ENCODE measurements at places on chromosomes 12 and 14.

- DNase-seq: no peak
Observed at GRCh38 chr14:74019408-74020137, 424 bp downstream of the BBOF1 start.

GRCh38 chr12:27672051-27672450 is 24.2 kb upstream of the REP15 start:
- DNase-seq: no peak

DNA sequence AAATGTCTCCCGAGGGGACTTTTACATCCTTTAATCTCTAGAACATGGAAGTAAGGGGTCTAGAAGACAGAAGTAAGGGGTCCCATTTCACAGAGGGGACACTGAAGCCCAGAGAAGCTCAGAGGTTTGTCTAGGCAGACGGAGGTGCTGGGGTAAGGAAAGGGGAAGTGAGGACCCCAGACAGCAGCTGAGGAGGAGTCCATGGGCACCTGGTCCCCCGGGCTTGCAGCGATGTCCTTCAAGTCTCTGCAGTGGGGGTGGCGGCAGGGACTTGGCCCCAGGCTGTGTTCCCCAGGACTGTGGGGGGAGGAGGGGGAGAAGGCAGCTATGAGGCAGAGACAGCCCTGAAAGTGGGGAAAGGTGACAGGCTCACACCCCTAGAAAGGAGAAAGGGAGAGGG is 30.7 kb downstream of the DTX1 start:
- no peak for DNase-seq

- DNase-seq: no peak
Observed at GRCh38 chr12:106982229-106982628, 4.7 kb downstream of the MTERF2 start.

DNA sequence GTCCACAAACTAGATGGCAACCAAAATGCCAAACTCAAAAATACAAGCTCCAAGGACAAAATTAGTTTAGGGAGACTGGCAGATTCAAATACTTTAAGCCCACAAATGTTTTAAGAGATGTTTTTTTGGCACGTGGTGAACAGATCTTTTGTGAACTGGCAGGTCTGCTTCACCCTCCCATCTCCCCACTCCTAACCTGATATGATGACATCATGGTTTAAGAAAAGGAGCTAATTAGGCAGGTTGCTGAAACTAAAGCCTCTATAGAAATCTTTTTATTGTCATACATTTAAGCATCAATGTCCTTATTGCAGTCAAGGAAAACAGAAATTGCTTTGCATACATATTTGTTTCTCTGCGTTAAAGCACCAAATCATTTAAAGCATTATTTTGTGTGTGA is 5.8 kb downstream of the LRIG3 start:
- DNase-seq: no peak

- no peak for DNase-seq
Observed at GRCh38 chr12:56721216-56721615, 3.9 kb downstream of the NACA start.

GRCh38 chr12:101564912-101565311 is 29.9 kb upstream of the MYBPC1 start:
- no peak for DNase-seq

DNA sequence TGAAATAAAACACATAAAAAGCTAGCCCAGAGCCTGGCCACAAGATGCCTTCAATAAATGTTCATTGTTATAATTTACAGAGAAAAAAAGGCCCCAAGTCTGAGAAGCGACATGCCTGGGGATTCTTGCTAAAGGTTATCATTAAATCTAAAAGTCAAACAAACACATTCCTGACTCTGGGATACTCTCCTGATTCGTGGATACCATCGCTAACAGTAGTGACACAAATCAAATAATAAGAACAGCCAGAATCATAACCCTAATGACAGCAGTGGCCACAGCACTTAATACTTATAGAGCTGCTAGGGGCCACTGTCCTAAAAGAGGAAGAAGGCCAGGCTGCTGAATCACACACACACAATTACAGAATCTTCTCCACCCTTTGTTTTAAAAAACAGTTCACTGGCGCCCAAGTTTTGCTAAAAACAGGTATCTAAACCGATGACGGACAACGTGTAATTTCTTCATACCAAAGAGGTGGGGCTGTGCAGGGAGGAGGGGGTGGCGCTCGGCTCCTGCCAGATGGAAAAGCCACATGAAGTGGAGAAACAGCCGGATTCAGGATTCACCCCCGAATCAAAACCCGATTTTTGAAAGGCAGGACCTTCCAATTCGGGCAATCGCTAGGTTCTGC is 1.2 kb downstream of the CLIP1 start:
- DNase-seq: no peak

DNA sequence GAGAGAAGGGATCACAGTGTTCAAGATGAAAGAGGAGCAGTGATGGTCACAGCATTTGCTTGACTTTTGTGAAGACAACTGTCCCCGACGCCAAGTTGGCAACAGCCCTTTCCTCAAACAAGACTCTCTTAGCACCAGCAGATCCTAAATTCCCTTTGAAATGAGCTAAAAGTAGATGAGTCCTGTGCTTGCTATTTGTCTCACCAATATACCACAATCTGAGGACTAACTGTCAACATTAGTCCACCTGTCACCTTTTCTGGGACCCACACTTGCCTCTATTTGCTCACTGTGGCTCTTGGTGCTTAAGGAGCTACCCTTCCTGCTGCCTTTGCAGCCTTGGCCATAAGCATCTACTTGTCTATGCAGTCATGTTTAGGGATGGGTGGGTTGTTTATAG is 47.4 kb upstream of the COL2A1 start:
- no peak for DNase-seq

GRCh38 chr12:98180603-98181002 is 334.8 kb upstream of the TMPO start:
- DNase-seq: no peak

DNA sequence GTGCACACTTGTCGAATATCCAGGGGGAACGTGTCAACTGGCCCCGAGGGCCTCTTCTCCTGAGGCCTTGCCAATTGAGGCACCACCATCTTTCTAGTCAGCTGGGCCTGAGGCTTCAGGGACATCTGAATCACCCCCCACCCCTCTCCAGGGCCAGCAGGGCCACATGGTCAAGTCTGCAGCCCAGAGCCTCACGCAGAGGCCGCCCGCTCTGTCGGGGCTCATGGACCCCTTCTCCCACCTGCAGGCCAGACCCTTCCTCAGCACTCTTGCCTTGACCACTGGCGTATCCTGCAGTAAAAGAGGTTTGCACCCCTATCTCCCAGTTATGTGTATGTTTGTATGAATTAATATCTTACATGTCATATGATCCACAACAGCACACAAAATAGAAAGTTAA is 182.3 kb downstream of the CALM1 start:
- no peak for DNase-seq

DNA sequence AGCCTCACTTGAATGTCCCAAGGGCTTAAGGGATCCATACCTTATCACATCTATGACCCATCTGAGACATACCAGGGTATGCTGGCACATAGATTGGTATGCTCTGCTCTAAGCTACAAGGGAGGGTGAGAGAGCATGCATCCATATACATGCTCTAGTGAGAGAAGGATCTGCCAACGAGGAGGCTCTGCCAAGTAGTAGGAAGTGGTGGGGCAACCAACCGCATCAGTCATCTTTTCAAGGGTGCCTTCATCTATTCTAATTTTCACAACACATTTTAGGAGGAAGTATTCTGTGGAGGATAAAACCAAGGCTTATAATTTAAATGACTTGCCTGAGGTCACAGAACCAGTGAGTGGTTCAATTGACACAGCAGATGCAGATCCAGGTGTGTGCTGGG is 6.6 kb upstream of the PPM1A start:
- DNase-seq: no peak

GRCh38 chr12:10227648-10228047 is 15.0 kb downstream of the GABARAPL1 start:
- no peak for DNase-seq

GRCh38 chr12:54475537-54475936 is 2.1 kb upstream of the GTSF1 start:
- no peak for DNase-seq

- DNase-seq: no peak
Observed at GRCh38 chr12:269191-269590, 6.6 kb upstream of the SLC6A13 start.

- DNase-seq: no peak
Observed at GRCh38 chr14:77914073-77914721, 114.3 kb downstream of the ADCK1 start.

- no peak for DNase-seq
Observed at GRCh38 chr12:71405884-71406283, 33.7 kb upstream of the LGR5 start.
